ENCODE measurements at places on chromosomes 7 and 10. TPM values are rescaled to one million over a fixed set of nuclear protein-coding genes. Genes with fewer than 3 reads are reported as not detected.

The ANKRD30A gene
- not detected for total RNA-seq

DNA sequence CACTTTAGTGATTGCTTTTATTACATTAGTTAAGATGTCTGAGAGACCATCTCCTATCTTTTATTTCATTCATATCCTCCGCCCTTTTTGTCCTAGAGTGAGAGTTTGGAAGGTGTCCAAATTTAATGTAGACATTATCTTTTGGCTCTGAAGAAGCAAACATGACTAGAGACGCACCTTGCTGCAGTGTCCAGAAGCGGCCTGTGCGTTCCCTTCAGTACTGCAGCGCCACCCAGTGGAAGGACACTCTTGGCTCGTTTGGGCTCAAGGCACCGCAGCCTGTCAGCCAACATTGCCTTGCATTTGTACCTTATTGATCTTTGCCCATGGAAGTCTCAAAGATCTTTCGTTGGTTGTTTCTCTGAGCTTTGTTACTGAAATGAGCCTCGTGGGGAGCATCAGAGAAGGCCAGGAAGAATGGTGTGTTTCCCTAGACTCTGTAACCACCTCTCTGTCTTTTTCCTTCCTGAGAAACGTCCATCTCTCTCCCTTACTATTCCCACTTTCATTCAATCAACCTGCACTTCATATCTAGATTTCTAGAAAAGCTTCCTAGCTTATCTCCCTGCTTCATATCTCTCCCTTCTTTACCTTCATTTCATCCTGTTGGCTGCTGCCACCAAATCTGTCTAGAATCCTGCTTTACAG lies 10.4 kb upstream of the CLCN1 start:
- DNase-seq: peak; percentile 51

The CNTNAP2 gene
- 37.3 TPM for total RNA-seq

DNA sequence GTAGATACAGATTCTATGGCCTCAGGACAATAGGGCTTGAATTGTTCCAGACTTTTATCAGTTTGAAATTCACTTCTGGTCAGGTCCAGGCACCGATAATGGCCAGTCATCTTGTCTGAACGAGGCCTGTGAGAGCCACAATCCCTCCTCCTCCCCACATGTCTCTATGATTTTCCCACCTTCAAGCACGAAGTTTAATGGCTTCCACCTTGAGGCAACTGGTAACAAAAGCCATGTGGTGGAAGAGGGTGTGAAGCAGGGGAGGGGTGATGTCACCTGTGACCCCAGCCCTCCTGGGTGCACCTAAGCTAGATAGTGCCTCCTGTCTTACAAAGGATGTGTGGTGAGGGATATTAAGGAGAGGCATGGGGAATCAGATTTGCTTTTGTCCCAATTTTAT lies 89.2 kb downstream of the PCGF5 start:
- DNase-seq: no peak

- DNase-seq: no peak
Measured at GRCh38 chr10:451021-451471, 238.4 kb downstream of the DIP2C start.

- DNase-seq: no peak
Measured at GRCh38 chr7:118214833-118215182, 9.7 kb upstream of the ANKRD7 start.
